Glutamatergic neuron (in vitro differentiated cells): ENCODE measurements at places on chromosomes 1 and 21.

DNA sequence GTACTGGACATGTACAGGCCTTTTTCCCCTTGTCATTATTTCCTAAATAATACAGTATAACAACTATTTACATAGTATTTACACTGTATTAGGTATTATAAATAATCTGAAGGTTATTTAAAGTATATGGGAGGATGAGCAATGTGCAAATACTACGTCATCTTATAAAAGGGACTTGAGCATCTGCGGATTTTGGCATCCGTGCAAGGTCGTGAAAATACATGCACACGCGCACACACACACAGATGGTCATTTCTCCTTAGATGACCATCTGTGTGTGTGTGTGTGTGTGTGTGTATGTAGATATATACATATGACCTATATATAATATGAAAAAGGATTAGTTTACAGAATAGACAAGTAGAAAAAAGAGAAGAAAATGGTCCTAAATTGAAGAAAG lies 15.4 kb downstream of the ALG14 start:
- no peaks in the 10 kb centered on the region for H3K36me3 ChIP-seq
- no peak for DNase-seq
- H3K4me3 ChIP-seq, result no peak overlapping the region
- H3K4me1 ChIP-seq, result peaks cover 4% of the 10 kb centered on the region
- no peaks in the 10 kb centered on the region for H3K27me3 ChIP-seq

DNA sequence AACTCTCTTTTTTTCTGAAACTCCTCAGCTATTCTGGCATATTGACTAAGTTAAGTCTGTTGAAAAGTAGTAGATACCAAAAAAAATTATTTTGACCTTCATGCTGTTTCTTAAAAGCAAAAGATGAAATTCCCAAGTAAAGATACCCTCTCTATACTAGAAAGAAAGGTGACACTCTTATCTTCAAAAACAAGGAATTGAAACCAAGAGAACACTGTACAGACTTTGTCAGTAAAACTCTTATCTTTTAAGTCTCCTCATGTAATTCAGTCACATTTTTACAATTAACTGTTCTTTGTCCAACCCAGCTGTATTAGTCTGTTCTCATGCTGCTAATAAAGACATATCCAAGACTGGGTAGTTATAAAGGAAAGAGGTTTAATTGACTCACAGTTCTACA lies 496.2 kb downstream of the LTN1 start:
- no peak overlapping the region for H3K4me3 ChIP-seq
- no peaks in the 10 kb centered on the region for H3K4me1 ChIP-seq
- H3K27me3 ChIP-seq, result peaks cover 2% of the 10 kb centered on the region
- no peak for DNase-seq

- H3K36me3 ChIP-seq, result peaks cover 13% of the 10 kb centered on the region
- no peak for DNase-seq
- no peak overlapping the region for H3K4me3 ChIP-seq
- H3K27ac ChIP-seq, result no peak overlapping the region
- peaks cover 5% of the 10 kb centered on the region for H3K27me3 ChIP-seq
Observed at GRCh38 chr21:37837381-37837780, 78.9 kb downstream of the KCNJ6 start.

GRCh38 chr1:18204575-18204974 lies 97.0 kb downstream of the IGSF21 start:
- no peak overlapping the region for H3K27ac ChIP-seq
- H3K27me3 ChIP-seq, result peaks cover 3% of the 10 kb centered on the region
- H3K4me1 ChIP-seq, result peaks cover 24% of the 10 kb centered on the region

DNA sequence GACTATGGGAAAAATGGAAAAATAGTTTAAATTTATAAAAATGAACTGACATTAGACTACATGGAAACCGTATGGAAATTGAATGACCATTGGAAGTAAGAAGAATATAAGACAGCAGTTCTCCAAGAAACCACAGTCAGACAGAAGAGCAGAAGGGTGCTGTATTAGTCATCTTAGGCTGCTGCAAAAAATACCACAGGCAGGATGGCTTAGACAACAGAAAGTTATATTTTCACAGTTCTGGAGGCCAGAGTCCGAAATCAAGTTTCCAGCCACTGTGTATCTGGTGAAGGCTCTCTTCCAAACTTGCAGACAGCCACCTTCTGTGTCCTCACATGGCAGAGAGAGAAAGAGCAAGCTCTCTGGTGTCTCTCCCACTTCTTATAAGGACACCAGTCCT lies 175.2 kb downstream of the DSCAM start:
- no peak overlapping the region for H3K4me3 ChIP-seq
- peaks cover 5% of the 10 kb centered on the region for H3K36me3 ChIP-seq
- H3K4me1 ChIP-seq, result peaks cover 8% of the 10 kb centered on the region
- no peak overlapping the region for H3K27ac ChIP-seq

DNA sequence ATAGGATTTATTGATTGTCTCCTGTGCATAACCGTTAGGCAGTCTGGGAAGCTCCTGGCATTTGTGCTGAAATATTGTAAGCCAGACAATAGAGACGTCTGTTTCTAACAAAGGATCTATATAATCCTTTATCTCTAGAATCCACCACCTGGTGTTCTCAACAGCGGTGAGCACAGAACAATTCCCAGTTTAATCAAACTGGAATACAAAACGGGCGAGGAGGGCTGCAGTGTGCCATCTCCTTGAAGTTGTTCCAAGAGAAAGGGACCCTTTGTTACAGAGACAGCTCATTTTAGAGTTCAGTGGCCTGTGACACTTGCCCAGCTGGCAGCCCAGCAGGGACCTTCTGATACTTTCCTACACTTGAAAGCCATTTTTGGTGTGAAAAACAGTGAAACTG lies 162.8 kb upstream of the IVNS1ABP start:
- peak overlapping the region; percentile 10 for H3K4me3 ChIP-seq
- peaks cover 19% of the 10 kb centered on the region for H3K4me1 ChIP-seq
- DNase-seq, result peak; percentile 22
- peak overlapping the region; percentile 91 for H3K27ac ChIP-seq

DNA sequence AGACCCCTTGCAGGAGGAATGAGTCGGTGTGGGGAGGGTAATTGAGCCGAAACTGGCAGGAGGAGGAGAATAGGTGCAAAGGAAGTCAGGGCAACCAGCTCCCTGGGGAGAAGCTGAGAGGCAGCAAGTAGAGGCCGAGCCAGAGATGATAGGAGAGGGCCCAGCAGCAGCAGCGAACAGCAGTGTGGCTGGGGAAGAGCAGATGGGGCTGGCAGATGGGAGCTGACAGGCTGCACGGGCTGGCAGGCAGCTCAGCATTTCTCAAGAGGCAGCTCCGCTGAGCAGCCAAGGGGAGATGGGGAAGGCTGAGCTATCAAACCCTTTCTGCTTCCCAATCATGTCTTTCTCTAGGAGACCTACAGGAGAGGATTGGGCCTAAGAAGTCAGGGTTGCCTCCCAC lies 158.2 kb downstream of the TRIM33 start:
- peak; percentile 83 for DNase-seq
- H3K36me3 ChIP-seq, result peaks cover 10% of the 10 kb centered on the region

- peaks cover 5% of the 10 kb centered on the region for H3K4me1 ChIP-seq
- no peak overlapping the region for H3K4me3 ChIP-seq
- no peaks in the 10 kb centered on the region for H3K27me3 ChIP-seq
- DNase-seq, result no peak
Observed at GRCh38 chr1:196659471-196659870, 7.6 kb downstream of the CFH start.

DNA sequence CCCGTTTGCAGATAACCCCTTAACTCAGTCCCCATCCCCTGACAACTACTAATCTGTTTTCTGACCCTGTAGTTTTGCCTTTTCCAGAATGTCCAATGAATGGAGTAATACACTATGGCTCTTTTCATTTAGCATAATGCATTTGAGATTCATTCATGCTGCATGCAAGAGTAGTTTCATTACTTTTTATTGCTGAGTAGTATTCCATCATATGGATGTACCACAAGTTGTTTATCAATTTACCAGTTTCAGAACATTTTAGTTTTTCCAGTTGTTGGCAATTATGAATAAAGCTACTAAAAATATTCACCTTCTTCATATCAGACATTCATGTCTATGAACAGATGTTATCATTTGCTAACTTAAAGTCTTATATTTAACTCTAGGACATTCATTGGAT lies 45.3 kb downstream of the STXBP3 start:
- H3K4me3 ChIP-seq, result no peak overlapping the region
- H3K27ac ChIP-seq, result no peak overlapping the region
- DNase-seq, result no peak
- no peaks in the 10 kb centered on the region for H3K4me1 ChIP-seq
- H3K36me3 ChIP-seq, result peaks cover 26% of the 10 kb centered on the region

- peak overlapping the region; percentile 92 for H3K4me3 ChIP-seq
- no peak for DNase-seq
- H3K4me1 ChIP-seq, result peaks cover 18% of the 10 kb centered on the region
- peak overlapping the region; percentile 93 for H3K27ac ChIP-seq
Observed at GRCh38 chr21:46634966-46635323, 529 bp upstream of the PRMT2 start.

- H3K27me3 ChIP-seq, result no peaks in the 10 kb centered on the region
- H3K27ac ChIP-seq, result no peak overlapping the region
Observed at GRCh38 chr1:81775510-81775909, 25.2 kb upstream of the ADGRL2 start.
